ENCODE measurements at places on chromosomes 6 and 20.

DNA sequence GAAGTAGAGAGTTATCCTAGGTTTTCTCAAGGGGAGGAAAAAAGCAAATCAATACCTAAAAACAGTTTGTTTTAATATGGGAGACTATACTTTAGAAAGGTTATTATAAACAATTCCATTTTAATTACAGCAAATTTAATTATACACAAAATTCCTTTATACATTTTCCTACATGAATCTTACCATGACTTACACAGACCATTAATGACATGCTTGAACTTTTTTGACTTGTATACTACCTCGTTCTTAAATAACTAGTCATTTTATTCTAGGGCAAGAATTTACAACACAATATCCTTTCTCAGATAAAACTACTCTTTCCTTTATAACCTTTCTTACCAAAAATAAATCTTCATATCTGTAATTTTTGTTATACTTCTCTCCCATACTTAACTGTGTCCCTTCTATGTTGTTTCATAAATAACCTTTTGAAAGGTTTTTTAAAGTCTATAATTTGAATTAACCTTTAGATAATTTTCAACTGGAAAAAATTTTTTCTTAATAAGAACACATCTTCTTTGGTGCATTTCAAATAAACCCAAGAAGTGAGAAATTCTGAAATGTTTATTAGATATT lies 729.4 kb downstream of the TENT5A start:
- no peak for DNase-seq

DNA sequence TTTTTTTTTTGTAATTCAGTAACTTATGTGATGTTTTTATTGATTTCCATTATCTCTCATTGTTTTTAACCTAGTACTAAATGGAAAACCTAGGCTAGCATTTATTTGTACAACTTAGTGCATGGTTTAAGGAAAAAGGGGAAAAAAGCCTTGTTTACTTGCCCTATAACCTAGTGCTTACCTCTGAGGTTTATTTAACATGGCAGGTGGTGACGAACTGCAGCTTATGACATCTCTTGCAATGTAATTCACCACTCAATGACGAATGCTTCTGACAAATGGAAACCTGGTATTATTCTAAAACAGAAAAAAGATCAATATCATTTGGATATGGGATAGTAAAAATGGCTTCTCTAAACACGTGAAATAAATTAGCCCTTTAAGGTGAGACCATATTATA lies 618.6 kb upstream of the FLRT3 start:
- no peak for DNase-seq

DNA sequence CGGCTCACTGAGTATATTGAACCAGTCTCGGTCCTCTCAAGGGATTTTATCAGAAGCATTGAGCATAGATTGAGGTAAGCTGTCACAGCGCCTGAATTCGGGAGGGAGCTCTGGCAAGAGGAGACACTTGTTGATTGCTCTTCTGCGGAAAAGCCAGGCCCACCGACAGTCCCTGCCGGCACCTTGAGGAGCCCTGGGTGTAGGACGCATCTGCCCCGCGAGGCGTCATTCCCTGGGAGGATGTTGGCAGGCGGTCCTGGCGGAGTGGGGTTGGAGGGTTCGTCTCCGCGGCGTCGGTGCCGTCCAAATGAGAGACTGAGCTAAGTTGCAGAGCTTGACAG lies 843 bp downstream of the FBXO9 start:
- DNase-seq: peak; percentile 37

- DNase-seq: no peak
Measured at GRCh38 chr6:88263591-88263990, 97.4 kb upstream of the CNR1 start.

DNA sequence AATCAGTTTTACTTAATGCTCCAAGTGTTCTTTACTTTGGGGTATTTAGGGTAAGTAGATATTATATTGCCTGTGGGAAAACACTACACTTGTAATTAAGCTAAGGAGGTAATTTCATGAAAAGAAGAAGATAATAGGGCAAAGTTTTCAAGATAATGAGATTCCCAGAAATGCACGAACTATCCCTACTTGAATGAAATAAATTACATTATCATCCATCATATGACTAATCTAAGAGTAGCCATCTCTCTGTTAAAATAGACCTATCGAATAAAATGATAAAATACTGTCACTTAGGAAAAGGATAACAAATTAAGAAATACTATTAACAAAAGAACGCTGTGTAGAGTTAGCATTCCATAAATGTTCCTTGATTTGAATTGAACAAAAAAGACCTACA lies 135.1 kb upstream of the HDAC2 start:
- DNase-seq: no peak

DNA sequence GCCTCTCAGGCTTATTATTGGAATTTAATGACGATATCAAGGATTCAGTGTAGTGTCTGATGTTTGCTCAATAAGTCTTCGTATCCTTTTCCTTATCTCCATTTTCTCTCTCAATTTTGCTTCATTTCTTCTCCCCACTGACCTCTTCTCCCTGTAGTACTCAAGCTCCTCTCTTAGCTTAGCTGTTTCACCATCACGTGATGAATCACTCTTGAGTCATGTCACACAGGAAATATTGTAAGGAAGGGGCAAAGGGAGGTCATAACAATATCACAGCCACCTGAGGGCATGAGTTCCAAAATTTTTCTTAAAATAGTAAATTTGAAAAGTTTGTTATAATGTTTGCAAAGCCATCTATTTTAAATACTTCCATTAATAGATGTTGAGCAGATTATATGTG lies 392.2 kb upstream of the MARCKS start:
- DNase-seq: no peak

- DNase-seq: no peak
Measured at GRCh38 chr20:24583169-24583792, 113.9 kb downstream of the SYNDIG1 start.

DNA sequence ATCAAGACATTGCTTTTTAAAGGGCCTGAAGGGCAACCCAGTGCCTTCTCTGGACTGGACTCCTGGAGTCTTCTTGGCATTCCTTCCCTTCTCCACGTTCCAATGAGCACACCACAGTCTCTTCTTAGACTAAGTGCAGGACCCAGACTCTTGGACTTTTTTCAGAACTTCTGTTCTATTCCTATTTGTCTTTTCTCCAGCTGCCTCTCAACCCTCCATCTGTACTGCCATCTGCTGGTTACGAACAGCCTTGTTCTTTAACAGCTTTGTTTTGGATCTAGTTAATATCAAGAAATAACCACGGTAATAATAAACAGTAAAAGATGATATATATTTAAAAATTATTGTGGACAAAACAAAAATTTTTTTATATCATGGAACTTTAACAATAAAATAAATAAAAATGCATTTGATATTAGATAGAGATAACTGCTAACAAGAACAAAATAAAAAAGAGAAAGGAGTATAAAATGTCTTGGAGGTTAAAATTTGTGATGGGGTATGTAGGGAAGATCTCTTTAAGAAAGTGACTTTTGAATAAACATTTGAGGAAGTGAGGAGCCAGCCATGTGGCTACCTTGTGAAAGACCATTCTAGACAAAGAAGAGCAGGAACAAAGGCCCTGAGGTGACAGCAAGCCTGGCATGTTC lies 105.1 kb upstream of the HCRTR2 start:
- DNase-seq: peak; percentile 30

GRCh38 chr20:32252189-32252588 lies 25.3 kb upstream of the KIF3B start:
- DNase-seq: no peak

DNA sequence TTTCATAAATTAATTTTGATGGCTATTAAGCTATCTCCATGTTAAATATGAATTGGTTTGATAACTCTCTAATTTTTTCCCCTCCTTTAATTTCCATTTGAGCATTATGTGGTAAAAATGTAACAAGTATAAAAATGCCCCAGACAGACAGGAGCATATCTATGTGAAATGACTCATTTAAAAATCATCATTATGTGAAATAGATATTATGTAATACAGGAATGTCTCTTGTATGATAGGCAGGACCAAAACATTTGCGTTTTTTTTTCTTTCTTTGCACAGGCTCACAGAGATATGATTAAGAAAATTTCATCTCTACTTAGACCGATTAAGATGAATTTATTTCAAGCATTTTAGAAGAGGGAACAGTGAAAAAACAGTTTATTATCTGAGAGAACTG lies 95.8 kb downstream of the AKAP7 start:
- DNase-seq: no peak

GRCh38 chr20:2221921-2222320 lies 73.9 kb upstream of the TGM3 start:
- DNase-seq: no peak

- no peak for DNase-seq
Measured at GRCh38 chr20:23024701-23025100, 10.4 kb upstream of the SSTR4 start.

GRCh38 chr6:138593909-138594757 lies 94.8 kb upstream of the NHSL1 start:
- no peak for DNase-seq

GRCh38 chr6:137811916-137812553 lies 55.0 kb upstream of the TNFAIP3 start:
- DNase-seq: no peak

Data from RPMI8226 (cell line).